Stimulated activated CD4-positive, alpha-beta T cell treated with anti-CD3 and anti-CD28 coated beads, Interleukin-1b, Interleukin-23, amount 100 ng/mL, for 1 hour (primary cell): ENCODE measurements at places on chromosomes 12 and 14.

DNA sequence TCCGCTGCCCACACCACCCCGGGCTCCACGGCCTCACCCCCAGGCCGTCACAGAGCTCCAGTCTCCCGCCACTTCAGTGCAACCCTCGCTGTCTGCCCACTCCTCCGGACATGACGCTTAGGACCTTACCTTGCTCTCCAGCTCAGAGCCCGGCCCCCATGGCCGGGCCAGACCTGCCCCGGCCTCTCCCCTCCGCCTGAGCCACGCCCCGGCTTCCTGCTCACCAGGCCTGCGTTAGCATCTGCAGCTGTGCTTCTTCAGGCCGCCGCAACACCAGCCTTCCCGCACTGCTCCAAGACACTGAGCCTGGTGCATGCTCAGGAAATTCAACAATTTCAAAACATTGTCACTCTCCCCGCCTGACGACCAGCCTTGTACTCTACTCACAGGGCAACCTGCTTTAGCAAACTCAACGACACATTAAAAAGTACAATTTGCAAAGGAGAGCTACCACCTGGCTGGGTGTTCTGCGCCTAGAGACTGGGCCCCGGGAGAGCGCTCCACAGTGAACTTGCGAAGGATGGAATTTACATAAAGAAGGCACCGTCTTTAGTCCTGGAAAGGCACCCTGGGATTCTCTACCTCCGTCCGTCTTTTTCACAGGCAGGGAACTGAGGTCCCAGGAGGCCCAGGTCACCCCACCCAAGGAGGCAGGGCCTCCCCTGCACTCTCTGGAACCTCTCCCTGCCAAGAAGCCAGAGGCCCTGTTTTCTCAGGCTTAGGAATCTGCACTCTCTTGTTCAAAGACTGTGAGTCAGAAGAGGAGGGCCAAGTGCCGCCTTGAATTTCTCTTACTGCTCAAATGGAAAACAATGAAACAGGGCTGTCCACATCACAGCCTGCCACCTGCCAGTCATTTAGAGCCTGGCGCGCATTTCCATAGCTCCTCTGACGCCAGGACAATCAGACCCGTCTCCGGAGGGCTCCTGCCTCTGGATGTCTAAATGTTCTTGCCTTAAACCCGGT is 51.3 kb downstream of the STX2 start:
- no peak for DNase-seq

- DNase-seq, result no peak
Observed at GRCh38 chr14:89479802-89480201, 62.8 kb upstream of the FOXN3 start.

- DNase-seq, result no peak
Observed at GRCh38 chr14:80587096-80587724, 354.3 kb downstream of the CEP128 start.

DNA sequence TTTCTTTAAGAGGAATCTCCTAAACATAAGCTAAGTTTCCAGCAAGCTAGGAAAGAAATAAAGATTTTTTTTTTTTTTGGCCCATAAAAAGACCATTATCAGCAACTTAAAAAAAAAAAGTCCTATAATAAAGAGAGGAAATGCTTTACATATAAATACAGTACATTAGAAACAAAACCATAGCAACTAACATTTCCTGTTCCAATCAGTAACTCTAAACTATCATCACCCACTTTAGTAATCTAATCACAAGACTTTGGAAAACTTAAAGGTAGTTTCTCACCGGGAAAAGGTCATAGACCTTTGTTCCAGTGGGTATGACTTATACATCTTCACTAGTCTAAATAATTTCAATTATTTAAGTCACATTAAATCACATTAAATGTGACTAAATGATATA is 11.1 kb downstream of the SPTSSA start:
- no peak for DNase-seq

DNA sequence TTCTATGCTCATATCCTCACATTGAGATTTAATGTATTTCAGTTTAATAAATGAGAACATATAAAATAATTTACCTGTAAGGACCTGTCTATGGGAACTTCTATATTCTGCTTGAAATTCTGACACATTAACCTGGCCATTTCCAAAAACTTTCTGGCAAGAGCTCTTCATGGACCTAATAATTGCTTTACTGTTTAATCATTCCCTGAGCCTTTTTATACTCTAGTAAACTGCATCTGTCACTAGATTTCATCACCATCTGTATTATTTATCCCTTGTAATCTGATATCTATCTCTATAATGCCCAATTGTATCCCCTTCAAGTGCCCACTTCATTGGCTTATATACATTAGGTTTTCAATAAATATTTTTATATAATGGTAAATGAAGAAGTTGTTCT is 327.7 kb downstream of the RAD51B start:
- DNase-seq, result no peak

DNA sequence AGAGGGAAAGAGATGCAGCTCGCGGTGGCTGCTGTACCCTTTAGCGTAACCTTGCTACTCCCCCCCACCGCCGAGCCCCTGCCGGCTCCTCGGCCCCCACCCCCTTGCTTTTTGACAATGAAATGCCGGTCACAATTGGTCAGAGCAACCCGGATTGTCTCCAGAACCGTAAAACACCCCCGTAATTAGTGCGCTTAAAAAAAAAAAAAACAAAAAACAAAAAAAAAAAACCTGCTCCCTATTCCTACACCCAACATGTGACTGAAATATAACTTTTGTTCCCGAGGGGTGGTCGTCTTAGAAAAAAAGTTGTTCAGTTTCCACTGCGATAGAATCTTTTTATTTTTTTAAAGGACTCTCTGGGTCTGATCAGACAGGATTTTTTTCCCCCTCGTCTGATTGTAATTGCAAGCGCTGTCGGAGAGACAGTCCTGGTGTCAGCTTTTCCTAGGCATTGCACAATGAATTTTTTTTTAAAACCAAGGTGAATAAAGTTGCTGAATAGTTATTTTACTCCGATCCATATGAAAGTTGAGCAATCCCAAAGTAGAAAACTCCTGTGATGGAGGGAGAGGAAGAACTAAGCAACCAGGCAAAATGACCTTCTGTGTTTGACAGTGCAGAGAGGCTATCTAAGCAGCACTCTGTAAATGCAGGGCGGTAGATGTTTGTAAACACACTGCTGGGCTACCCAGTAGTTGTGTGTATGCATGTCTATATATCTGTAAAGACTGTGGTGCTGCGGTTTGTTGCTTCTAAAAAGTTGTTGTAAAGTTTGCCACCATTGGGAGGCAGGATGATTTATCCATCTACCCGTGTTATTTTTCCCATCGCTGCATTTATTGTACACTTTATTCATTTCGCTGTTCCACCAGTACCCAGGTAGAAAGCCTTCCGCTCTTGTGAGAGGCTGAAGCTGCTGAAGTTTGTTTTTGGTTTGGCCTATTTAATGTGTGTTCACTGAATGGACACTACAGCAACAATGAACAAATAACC is 1.1 kb downstream of the ETV6 start:
- no peak for DNase-seq

GRCh38 chr12:92582893-92583292 is 119.9 kb upstream of the PLEKHG7 start:
- DNase-seq, result no peak

DNA sequence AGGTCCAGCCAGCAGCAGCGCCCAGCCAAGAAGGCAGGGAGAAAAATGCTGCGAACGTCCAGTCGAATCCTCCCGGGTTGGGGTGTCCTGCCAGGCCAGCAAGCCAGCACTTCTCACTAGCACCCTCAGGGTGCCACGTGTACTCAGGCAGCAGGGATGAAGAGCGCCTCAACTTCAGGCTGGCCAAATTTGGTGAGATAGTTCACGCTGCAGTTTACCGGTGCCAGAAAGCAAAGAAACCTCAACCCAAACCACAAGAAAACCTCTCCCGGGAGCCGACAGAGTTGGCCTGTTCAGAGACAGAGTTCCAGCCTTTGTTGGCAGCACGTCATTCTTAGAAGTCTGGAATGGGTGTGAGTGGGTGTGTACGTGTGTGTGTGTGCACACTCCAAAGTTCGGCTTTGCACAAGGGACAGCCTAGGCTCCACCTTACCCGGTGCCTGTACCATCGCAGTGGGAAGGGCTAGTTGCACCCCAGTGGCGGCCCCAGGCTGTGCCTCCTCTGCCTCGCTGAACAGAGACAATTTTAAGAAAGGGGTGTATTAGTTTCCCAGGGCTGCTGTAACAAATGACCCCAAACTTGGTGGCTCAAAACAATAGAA is 42.1 kb downstream of the ELK3 start:
- no peak for DNase-seq

DNA sequence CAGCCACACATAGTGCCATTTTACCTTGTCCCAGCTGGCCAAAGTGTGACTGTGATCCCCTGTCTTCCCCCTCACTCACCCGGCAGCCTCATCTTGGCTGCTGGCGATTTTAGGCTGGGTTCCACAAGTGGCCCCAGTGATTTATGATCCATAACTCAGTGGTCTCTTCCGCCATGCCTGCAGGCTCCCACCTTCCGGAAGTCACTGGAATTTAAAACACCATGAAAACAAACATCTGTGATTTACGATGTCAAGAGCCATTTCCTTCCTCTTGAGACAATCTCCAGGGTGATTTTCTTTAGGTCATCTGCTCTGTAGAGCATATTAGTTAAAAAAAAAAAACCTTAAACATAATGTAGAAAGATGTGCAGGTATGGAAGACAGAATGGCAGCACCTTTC is 282.3 kb downstream of the CACNA1C start:
- no peak for DNase-seq

DNA sequence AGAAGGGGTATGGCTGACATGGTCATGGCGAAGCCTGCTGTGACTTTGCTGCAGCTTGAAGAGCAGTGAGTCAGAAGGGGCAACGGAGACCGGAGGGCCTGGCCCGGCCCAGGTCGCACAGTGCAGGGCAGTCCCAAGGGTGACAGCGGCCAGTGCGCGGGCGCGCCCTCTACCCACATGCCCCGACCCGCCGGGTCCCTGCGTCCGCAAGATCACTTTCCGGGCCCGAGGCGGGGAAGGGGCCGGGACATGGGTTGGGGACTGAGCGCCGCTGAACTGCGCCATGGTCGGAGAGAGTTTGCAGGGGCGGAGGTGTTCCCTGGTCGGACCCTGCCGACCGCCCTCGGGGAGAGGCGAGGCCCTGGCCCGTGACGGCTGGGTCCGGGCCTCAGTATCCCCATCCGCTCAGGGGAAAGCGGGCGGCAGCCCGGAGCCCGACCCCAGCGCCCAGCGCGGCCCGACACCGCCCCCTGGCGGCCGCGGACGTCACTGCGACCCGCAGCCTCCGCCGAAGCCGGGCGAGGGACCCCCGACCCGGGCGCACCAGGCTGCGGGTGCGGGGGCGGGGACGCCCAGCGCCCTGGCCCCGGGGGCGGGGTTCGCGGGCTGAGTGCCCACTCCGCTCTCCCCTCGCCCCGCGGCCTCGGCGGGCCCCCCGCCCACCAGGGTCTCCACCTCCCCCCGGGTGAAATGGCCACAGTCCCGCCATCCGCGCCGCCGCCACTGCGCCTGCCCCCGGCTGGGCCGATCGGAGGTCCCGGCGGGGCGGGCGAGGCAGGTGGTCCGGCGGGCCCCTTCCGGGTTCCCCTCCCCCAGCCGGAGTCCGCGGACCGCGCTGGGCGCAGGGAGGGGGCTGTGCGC is 7.2 kb upstream of the ANKRD9 start:
- DNase-seq, result peak; percentile 49

DNA sequence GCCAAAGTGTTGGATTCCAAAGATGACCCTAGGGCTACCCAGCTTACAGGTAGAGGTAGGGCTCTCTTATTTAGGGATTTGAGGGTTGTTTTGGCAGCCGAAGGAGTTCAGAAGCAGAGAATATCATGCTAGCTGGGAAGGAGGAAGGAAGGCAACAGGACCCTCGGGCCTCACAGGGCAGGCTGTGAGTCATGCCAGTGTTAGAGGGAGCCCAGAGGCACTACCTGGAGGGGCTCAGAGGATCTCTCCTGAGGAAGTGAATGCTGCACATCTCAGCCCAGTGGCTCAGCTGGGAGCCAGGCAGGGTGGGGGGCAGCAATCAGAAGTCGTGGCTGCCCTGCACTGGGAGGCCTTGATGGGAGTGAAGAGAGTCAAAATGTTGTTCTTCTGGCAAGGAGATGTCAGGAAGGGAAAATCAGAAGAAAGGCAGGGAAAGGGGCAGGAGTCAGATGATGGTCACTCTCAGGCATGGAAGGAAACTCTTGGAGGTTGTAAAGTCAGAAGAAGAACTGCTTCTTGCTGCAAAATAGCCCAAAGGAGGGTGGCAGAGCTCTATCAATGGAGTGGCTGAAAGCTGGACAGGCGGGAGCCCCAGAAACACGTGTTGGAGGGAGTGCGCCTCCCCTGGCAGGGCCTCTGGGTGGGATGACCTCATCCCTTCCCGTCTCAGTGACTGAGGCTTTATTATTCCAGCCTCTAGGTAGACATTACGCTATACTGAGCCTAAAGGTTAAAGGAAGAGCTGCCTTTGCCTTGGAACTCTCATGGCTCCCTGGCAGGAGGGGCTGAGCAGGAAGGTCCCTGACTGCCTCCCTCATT is 141.3 kb downstream of the SMOC1 start:
- no peak for DNase-seq
